ENCODE measurements at places on chromosomes 16 and 17. TPM values are rescaled to one million over a fixed set of nuclear protein-coding genes. Genes with fewer than 3 reads are reported as not detected.

DNA sequence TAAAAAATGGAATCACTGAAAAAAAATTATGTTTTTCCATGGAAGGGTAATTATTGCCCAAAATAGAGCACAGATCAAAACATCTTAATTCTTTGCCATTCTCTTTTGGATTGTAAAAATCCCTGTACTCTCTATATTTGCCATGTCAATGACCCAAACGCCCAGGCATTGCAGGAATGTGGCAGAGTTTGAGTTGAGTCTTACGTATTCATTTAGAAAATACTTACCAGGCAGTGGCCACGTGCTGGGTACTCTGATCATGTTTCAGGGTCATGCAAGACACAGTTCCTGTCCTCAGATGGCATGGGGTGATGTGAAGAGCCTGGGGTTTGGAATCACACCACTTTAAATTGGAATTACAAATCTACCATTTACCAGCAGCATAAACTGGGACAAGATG, 267.7 kb downstream of the ABCC12 start:
- DNase-seq = no peak

DNA sequence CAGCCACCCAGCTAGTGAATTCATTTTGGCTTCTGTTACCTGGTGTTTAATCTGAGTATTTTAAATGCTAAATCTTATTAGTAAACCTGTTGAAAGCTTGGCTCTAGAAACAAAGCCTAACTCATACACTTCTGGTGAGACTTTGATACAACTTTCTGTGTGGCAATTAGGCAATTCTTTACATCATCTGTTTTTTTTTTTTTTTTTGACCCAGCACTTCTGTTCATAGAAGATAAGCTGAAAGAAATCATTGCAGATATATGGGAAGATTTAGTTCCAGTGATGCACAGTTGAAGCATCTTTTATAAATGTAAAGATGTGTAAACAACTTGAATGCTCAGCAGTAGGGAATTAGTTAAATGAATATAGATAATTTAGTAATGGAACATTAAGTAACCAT, 21.7 kb upstream of the ABCC11 start:
- no peak for DNase-seq

Gene CCL14
- 3.1 TPM for total RNA-seq

Gene AIPL1
- 0.10 TPM for total RNA-seq
